ENCODE measurements at places on chromosomes 2 and 18.

GRCh38 chr2:45859682-45860081 lies 208.2 kb downstream of the PRKCE start:
- DNase-seq: no peak

GRCh38 chr2:652881-653480 lies 24.2 kb downstream of the TMEM18 start:
- no peak for DNase-seq

- no peak for DNase-seq
Observed at GRCh38 chr18:26863122-26863879, 2.2 kb downstream of the AQP4 start.

DNA sequence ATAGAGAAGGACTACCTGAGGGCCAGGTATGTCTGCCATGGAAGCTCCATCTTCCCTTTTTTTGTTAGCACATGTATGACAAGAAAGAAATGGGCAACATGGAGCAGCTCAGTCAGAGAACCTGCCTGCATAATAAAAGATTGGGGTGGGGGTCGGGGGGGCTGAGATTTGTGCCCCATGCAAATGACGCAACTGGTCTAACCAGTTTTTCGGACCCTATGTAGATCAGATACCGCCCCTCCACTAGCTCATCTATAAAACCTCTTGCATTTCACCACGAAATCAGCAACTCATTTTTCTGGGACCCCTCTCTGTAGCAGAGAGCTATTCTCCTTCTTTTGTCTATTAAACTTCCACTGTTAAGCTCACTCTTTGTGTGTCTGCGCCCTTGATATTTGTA lies 657.2 kb downstream of the ERBB4 start:
- DNase-seq: no peak

GRCh38 chr2:152200565-152201465 lies 25.3 kb upstream of the STAM2 start:
- DNase-seq: no peak

DNA sequence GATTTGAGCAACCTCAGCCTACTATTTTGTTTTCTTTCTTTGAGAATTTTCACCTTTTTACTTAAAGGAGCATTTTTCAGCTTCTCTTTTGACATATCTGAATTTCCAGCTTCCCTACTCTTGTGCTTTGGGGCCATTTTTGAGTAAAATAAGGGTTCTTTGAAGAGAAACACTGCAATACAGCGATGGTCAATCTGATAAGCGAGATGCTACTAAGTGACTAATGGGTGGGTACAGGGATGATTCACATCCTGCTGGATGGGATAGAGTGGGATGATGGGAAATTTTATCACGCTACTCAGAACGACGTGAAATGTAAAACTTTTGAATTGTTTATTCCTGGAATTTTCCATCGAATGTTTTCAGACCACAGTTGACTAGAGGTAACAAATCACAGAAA lies 211.5 kb downstream of the TMEM247 start:
- DNase-seq: no peak

GRCh38 chr18:7177116-7177744 lies 53.7 kb upstream of the LRRC30 start:
- DNase-seq: no peak

DNA sequence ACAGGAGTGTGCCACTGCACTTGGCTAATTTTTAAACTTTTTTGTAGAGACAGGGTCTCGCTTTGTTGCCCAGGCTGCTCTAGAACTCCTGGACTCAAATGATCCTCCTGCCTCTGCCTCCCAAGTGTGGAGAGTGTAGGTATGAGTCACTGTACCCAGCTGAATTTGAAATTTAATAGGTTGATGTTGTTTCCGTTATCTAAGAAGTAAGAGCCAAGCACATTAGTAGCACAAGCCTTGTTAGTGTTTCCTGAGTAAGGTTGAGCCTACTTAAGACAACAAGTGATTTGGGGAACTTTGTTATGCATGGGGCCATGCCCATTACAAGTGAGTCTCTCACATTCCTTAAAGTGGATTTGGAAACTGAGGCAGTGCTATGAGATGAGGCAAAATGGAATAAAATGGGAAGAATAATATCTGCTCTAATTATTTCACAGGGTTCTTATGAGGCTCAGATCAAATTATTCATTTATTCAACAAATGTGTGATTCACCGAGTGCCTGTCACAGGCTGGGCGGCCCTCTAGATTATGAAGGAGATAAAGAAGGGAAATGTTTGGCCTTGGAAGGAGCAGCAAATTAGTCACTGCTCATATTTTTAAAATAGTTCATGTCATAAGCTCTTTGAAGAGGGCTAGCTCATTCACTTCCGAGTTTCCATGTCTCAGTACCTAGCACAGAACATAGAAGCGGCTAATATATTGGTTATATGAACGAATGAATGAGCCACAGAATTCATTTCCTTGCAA lies 217.2 kb downstream of the LDLRAD4 start:
- no peak for DNase-seq

- no peak for DNase-seq
Observed at GRCh38 chr18:60981682-60982328, 351.4 kb upstream of the CDH20 start.

DNA sequence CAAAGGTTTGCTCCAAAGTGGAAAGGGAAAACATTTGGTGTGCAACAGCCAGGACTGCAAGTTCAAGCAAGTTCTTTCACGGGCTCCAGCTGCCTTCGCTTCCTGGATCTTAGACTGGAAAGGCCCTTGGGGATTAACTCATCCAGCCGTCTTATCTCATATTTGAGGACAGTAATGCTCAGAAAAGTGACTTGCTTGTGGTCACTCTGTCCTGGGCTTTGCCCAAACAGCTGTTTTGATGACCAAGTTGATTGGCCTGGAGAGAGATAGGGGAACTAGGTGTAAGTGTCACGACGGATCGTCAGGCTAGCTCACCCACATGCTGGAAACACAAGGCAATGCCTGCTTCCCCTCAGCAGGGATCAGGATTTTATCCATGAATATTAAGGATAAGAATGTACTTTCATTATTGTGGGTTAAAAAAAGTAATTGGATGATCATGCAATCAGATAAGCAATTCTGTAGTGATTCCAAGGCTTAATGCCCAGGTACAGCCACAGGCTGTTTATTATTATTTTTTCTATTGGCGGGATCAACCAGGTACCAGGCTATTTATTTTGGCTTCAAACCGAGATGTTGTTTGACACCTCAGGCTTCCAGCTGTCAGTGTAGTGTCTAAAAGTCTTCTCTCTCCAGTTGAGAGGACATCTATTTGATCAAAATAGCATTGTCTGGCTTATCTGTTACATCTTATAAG lies 162.5 kb upstream of the EPAS1 start:
- no peak for DNase-seq

DNA sequence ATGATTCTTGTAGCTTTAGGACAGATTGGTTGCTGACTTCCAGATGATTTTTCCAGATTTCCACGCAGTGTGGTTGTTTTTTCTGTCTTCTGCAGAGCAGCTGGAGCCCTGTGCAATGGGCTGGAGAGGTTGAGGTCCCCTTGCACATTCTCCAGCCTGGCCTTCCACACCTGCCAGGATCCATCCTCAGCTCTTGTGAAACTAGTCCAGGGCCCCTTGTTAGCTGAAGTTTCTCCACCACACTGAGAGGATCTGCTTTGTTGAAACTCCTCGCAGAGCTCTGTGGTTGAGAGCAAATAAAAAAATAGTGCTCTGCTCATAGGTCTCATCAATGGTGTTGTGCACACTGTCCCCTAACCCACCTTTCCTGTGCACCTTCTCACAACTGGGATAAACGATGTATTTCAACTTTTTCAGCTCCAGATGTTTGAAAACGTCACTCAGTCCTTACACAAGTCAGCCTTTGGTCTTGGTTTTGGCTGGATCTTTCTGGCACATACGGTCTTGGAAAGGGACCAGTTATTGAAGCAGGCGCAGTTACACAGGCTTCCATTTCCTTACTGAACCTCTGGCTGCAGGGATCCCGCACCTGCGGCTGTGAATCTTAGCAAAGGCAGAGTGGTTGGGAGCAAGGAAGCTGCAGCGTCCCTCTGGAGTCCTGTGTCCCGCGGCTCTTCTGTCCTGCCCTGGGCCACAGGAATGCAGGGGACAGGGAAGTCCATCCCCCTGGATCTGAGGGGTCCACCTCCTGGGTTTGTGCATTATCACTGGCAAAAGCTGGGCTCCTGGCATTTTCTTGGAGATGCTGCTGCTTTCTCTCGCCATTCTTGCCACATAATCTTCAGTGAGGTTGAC lies 272.0 kb upstream of the DSEL start:
- DNase-seq: no peak

DNA sequence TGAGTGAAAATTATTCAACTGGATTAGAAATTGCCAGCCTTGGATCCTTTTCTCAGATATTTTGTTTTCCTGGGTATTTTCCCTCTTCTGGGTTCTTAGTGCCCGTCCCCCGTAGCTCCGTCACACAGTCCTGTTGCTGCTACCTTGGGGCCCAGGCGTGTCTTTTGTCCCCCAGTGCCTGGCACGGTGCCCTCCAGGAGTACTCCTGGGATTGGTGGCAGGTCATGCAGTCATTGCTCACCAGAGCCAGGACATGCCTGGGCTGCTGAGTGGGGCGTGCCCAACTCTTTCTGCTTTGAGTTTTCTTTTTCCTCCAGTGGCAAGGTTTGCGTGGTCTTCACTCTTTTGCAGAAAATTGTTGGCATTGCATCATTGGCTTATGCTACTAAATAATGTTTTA lies 275.2 kb downstream of the AGAP1 start:
- DNase-seq: no peak

DNA sequence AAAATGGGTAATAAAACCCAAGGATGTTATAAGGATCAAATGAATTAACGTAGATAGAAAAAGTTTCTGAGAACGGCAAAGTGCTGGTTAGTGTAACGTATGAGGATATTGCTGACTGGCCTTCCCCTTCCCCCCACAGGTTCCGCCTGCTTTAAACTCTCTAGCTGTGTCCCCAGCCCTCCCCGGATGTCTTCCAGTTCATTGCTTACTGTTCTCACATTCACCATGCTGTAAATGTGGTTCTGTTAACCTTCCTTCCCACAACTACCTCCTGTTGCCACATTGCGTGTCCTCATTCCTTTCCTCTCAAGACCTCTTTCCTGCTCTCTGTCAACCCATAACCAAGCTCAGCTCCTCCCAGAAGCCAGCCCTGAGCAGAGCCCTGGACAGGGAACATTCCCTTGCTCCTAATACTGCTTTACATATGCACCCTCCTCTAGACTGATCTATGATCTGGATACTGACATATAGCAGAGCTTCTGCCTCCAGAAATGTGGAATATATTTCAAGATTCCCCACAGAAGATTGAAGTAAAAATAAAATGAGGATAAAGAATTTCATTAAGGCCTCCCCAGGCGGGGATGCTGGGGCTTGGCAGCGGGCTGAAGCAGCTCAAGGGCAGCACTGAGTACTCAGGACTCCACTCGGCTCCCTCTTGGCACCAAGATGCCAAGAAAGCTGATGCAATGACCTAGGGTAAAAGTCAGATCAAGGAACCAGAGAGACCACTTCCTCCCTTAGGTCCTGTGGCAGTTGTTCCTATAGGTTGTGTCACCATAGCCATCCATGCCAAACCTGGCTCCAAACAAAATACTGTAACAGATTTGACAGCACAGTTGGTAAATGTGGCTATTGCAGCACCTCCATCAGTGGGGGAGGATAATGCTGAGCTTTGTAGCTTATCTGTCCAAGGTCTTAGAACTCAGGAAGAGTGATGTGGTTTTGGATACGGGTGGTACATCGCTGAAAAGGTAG lies 136.4 kb upstream of the PIK3C3 start:
- no peak for DNase-seq

DNA sequence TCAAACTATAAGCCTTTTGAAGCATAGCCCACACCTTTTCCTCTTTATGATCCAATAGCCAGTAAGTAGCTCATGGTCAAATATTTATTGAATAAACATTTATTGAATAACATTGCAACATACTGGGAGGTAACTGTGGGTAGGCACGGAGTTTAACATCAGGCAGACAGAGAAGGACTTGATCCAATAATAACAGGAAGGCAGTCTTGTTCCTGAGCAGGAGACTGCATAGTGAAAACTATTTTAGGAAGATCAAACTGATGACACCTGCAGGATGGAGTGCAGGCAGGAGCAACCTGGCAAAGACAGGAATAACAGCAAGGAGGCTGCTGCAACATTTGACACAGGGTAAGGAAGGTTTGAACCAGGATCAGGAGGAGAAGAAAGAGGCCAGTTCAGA lies 3.1 kb upstream of the DCTN1 start:
- no peak for DNase-seq

- DNase-seq: no peak
Observed at GRCh38 chr2:207883002-207883780, 113.5 kb upstream of the FZD5 start.

- DNase-seq: no peak
Observed at GRCh38 chr18:55243857-55244256, 284.6 kb upstream of the CCDC68 start.

GRCh38 chr2:239130786-239131325 lies 270.0 kb downstream of the HDAC4 start:
- no peak for DNase-seq

- no peak for DNase-seq
Observed at GRCh38 chr2:32342801-32343200, 14.0 kb upstream of the BIRC6 start.

DNA sequence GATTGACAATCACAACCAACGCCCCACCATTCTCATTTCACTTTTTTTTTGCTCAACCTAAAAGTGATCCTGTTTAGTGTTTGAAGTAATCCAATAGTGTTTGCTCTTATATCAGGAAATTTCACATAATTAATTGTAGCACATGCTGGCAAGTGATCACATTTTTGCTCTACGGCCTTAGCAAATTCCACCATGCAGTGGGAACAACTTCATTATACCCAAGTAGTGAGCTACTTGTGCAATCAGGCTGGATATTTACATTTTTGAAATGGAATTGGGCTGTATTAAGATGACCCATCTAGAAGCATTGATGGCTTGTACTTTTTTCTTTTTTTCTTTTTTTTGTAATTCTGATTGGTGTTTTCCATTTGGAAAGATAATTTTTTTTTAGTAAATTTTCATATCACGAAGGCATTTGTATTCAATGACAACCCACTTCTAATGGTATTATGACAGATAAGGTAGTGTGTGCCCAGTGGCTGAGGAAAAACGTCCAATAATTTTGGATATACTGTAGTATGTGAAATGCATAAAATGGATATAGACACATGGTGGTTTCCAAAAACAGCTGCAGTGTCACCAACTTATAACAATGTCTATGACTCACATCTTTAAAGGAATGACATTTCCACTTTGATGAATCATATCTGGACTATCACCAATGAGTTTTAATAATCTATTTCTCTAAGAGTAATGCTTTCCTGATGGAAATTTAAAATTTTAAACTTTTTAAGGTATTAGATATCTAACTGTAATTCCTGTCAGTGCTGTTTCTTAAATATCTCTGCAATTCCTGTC lies 130.6 kb downstream of the COL6A3 start:
- DNase-seq: no peak

DNA sequence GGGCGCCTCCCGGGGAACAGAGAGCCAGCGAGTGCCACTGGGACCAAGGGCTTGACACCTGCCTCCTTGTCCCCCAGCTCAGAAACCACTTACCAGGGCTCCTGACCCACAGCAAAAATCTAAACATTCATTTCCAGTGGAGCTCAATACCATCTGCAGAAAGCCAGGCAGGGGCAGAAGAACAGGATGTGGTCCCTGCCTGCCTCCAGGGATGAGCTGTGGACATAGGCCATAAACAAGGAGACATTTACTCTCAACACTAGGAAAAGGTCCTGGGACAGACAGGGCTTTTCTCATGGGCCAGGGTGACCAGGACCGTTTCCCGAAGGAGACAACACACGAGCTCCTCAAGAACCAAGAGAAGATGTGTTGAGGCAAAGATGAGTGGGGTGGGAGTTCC lies 203.0 kb downstream of the CTIF start:
- DNase-seq: no peak

- no peak for DNase-seq
Observed at GRCh38 chr2:55550368-55551102, 31.0 kb downstream of the CFAP36 start.

All from CD4-positive, alpha-beta T cell treated with Interleukin-21 for 1 hour (primary cell).